ENCODE measurements at places on chromosomes 16 and 17.

GRCh38 chr17:71004413-71004812, 835.1 kb downstream of the KCNJ2 start:
- no peak for DNase-seq

- DNase-seq: no peak
Measured at GRCh38 chr17:74355065-74355464, 6.6 kb downstream of the BTBD17 start.

- no peak for DNase-seq
Measured at GRCh38 chr17:73096866-73097265, 4.4 kb upstream of the SLC39A11 start.

DNA sequence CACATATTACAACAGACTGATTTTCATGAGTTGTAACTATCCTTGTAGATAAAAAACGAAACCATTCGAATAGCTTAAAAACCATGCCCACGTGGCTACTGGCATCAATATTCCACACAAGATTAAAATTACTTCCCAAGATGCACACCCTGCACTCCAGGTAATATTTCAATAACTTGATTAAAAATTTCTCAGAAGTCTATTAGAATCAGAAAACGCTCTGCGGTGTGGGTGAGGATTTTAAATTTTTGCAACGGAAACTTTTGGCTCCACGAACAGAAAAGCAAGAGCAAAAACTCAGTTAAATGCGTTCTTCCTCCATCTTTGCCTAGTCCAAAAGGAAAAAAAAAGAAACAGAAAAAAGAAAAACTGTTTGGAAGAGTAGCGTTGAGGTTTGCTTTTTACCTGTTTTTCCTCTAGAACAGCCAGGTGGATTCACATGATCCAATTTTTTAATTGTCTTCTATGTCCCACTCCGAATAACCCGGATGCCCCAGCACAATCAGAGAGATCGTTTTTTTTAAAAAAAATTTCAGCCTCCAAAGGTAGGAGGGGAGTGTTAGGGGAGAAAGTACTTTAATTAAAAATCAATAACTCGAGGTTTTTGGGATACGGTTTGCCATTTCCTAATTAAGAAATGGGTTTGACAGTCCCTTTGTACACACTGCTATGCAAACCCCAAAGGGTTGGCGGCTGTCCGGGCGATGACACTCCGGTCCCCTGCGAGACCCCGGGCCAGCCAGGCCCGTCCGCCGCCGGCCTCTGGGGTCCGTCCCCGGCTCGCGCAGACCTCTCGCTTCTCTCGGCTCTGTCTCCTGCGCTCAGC, 708 bp upstream of the NFAT5 start:
- DNase-seq: no peak

GRCh38 chr17:77640252-77640651, 318.3 kb upstream of the TNRC6C start:
- DNase-seq: no peak
